ENCODE measurements at places on chromosomes 12 and 14. TPM values are rescaled to one million over a fixed set of nuclear protein-coding genes. Genes with fewer than 3 reads are reported as not detected.
A peak's percentile ranks its signal among the peaks of the same experiment; 100 is the strongest.

CLEC4C gene
- total RNA-seq, result not detected

MANSC1 gene
- 3.5 TPM for total RNA-seq

TOMM20L gene
- total RNA-seq, result not detected

RERGL gene
- total RNA-seq, result not detected

LRP1-AS gene
- not detected for total RNA-seq

FAIM2 gene
- total RNA-seq, result 0.42 TPM

TESPA1 gene
- 45.1 TPM for total RNA-seq

LRTM2 gene
- not detected for total RNA-seq

TAPBPL gene
- total RNA-seq, result 28.0 TPM

IL31 gene
- total RNA-seq, result not detected

PDE3A gene
- not detected for total RNA-seq

EMP1 gene
- 4.0 TPM for total RNA-seq

MYF6 gene
- not detected for total RNA-seq

- no peak for DNase-seq
These were observed 1.5 kb downstream of the HOXC6 start for GRCh38 chr12:54029529-54030441.

GRCh38 chr12:33587784-33588712 lies 148.4 kb upstream of the SYT10 start:
- DNase-seq, result no peak

DNA sequence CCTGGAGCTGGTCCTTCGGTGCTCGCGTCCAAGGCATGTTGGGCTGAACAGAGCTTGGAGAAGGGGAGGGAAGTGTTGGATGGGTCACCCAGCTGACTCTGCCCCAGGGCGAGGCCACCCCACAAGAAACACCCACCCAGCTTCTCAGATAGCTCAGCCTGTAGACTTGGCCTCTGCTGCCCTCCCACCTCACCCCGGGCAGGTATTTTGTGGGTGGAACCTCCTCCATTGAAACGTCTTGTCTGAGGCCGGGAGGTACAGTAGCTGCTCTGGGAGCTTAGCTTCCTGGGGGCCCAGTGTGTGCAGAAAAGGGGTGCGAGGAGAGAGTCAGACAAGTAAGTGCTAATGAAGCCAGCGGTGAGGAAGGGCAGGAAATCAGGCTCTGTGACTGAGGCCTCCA lies 54.8 kb upstream of the TSPAN9 start:
- DNase-seq, result no peak

- no peak for DNase-seq
These were observed 84.3 kb upstream of the MAP1LC3B2 start for GRCh38 chr12:116474899-116475298.

GRCh38 chr14:90730206-90730766 lies 85.9 kb downstream of the TTC7B start:
- DNase-seq, result no peak

- no peak for DNase-seq
These were observed 1364.0 kb upstream of the SEL1L start for GRCh38 chr14:82897469-82898308.

- DNase-seq, result no peak
These were observed 908 bp upstream of the WIF1 start for GRCh38 chr12:65121956-65122469.

GRCh38 chr12:92012691-92013090 lies 133.0 kb downstream of the BTG1 start:
- DNase-seq, result no peak

GRCh38 chr14:103697603-103698379 lies 17.5 kb downstream of the XRCC3 start:
- DNase-seq, result no peak

GRCh38 chr12:5807514-5808219 lies 137.4 kb downstream of the ANO2 start:
- DNase-seq, result no peak

- peak; percentile 12 for DNase-seq
These were observed 10.2 kb upstream of the MEG3 start for GRCh38 chr14:100815478-100816285.

DNA sequence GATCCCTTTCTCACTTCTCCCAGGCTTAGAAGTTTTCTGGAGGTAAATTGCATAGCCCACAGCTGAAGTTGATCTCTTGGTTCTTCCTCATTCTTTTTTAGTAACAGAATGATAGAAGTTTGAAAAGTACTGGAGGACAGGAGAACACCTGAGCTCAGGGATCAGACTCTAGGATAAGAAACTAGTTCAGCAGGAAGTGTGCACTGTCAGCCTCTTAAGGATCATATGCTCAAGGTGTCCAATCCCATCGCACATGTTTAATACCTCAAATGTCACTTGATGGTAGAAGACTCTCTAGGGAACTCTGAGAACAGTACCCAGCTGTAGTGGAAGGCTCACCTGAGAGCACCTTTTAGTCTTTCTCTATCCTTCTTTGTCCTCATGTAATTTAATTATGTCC lies 14.7 kb upstream of the LIMA1 start:
- no peak for DNase-seq

GRCh38 chr14:78904094-78904493 lies 733.9 kb downstream of the NRXN3 start:
- no peak for DNase-seq

GRCh38 chr14:105117710-105118385 lies 50.7 kb downstream of the JAG2 start:
- no peak for DNase-seq

DNA sequence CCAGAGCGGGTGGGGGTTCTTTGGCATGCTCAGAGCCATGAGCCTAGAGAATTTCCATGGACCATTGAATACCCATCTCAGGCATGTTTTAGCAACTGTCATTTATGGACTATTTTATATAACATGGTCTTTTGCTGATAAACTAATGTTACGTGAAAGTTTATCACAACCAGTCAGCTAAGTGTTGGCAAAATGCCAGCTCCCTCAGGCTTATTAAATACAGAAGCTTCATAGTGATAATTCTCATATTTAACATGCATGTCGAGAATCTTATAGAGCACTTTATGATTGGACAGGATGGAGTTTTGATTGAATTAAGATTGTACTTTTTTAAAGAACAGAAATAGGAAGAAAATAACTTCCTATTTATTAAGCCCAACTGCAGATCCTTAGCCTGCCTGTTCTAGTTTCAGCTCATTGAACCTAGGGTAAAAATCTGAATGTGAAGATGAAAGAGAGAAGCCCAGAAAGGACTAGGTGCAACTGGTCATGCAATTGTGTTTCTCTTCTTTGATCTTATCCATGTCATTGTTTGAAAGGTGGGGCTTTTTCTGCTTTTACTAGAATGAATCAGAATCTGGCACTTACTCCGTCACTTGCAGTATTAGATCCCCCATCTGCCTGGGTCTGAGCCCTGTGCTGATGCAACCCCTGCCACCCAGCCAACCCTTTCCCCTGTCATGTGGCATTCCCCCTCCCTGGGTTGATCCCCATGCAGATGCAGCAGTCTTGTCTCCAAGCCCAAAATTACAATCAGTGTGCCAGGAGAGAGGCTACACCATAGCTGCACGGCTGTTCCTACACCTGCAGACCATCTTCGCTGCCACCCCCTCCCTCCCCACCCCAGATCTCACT lies 134.6 kb upstream of the EVL start:
- DNase-seq, result peak; percentile 86

GRCh38 chr14:80055226-80055625 lies 156.1 kb downstream of the DIO2 start:
- no peak for DNase-seq

DNA sequence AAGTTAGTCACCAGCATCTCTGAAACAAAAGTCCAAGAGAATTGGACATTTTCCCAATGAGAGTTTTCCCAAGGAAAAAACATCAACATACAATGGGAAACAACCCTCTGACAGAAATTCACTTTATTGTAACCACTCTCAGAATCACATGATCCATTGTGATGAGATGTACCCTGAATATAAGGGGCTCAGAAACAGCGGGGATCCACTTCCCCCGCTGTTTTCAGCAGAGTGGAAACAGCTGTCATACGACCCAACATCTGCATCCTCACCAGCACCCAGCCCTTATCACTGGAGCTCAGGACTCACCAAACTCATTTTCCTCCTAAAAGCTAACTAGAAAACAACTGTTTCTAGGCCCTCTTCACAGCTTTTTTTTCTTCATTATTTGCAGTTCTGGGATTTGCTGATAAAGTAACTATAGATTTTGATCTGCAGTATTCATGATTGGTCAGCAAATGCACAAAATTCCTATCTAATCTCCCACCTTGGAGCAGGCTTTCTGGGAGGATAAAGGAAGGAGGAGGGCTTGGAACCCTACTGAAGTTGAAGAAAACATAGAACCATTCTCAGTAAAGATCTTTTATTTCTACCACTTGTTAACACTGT lies 31.3 kb downstream of the CORO1C start:
- no peak for DNase-seq

- no peak for DNase-seq
These were observed 74.9 kb upstream of the CMKLR1 start for GRCh38 chr12:108414021-108414420.

GRCh38 chr12:52391618-52392002 lies 6.2 kb upstream of the KRT84 start:
- no peak for DNase-seq

GRCh38 chr12:1395421-1395955 lies 198.9 kb downstream of the FBXL14 start:
- DNase-seq, result no peak

DNA sequence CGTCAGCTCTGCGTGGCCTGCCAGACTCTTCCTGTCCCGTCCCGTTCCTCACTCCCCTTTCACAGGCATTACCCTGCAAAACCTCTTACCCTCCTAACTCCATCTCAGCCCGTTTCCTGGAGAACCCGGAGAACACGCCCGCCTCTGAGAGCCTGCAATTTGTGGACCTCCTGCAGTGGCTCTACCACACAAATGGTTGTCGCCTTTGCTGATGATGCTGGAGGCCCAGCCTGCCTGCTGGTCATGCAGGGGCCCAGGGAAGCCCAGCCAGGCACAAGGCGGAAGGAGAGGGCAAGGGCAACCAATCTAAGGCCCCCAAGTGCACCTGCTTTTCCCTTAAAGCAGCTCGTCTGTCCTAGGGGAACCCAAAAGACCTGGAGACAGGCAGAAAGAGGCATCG lies 22.5 kb downstream of the RFLNA start:
- DNase-seq, result no peak

DNA sequence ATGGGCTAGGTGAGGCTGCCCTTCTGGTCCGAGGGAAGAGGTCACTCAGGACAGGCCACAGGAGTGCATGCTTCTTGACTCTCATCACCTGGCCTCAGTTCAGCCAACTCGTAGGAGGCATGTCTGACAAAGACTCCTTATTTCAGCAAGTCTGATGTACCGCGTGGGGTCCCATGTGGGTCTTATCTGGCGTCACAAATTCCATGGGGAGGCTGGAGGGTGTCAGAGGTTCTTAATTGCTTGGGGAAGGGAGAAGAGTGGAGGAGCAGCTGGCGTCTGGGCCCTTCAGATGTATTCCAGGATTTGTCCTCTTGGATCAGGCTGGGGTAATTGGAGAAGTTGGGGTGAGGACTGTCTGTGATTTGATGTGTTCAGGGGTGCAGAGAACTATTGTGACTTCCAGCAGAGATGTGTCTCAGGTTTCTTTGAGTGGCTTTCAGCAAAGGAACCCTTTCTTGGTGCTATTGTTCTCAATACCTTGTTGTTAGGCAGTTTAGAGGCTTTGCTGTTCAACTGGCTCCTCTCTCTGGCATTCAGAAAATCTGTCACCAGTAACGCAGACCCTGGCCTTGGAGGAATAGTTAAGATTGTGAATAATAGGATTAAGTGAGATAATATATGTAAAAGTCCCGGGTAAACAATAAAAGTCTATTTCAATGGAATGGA lies 60.1 kb downstream of the SUSD6 start:
- no peak for DNase-seq

- peak; percentile 90 for DNase-seq
These were observed 26.6 kb upstream of the LTA4H start for GRCh38 chr12:96061864-96062453.

- no peak for DNase-seq
These were observed 27.6 kb downstream of the SCAF11 start for GRCh38 chr12:45962553-45963325.

- no peak for DNase-seq
These were observed 32.0 kb downstream of the LRIG3 start for GRCh38 chr12:58888131-58888783.
